Fibroblast of lung (primary cell): ENCODE measurements at places on chromosomes 5 and 9. TPM values are rescaled to one million over a fixed set of nuclear protein-coding genes. Genes with fewer than 3 reads are reported as not detected.

DNA sequence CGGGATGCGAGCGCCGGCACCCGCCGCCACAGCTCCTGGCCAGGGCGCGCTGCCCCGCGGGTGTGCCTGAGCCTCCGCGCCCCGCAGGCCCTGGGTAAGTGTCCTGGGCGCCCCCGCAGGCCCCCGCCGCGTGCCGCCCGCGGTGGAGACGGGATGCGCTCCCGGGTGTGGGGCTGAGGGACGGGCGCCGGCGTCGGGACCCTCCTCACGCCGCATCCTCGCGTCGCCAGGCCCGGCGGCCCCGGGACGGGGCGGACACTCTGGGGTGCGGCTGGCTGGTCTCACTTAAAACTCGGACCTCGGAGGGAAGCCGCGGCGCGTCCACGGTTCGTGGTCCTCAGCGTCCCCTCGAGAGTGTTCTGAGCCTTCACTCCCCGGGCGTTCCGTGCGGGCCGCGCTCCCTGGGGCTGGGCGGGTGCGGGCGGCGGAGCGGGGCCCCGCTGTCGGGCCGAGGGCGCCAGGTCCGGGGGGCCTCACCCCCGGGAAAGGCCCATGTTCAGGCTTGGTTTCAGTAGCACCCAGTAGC, 275 bp downstream of the AHRR start:
- no peaks in the 10 kb centered on the region for H3K27me3 ChIP-seq
- DNase-seq = no peak
- peak overlapping the region; percentile 62 for H3K27ac ChIP-seq

The AHRR gene
- 6.2 and 26.4 TPM in 2 replicates for total RNA-seq

The RASA1 gene
- 42.1 and 66.6 TPM in 2 replicates for total RNA-seq

DNA sequence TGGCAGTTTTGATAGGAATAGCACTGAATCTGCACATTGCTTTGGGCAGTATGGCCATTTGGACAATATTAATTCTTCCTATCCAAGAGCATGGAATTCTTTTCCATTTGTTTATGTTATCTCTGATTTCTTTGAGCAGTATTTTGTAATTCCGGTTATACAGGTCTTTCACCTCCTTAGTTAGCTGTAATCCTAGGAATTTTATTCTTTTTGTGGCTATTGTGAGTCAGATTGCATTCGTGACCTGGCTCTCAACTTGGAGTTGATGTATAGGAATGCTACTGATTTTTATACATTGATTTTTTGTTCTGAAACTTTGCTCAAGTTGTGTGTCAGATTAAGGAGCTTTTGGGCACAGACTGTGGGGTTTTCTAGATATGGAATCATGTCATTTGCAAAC, 24.0 kb downstream of the TMEM161B start:
- DNase-seq = peak; percentile 76
- no peaks in the 10 kb centered on the region for H3K4me1 ChIP-seq
- H3K27ac ChIP-seq = no peak overlapping the region
- H3K36me3 ChIP-seq = no peaks in the 10 kb centered on the region
- no peak overlapping the region for H3K4me3 ChIP-seq
- H3K27me3 ChIP-seq = no peaks in the 10 kb centered on the region

GRCh38 chr5:143400541-143401226, 2.8 kb downstream of the NR3C1 start:
- peak; percentile 55 for DNase-seq
- peak overlapping the region; percentile 100 for H3K4me3 ChIP-seq
- H3K27ac ChIP-seq = peak overlapping the region; percentile 90
- no peaks in the 10 kb centered on the region for H3K36me3 ChIP-seq
- H3K4me1 ChIP-seq = no peaks in the 10 kb centered on the region
- H3K27me3 ChIP-seq = no peaks in the 10 kb centered on the region

GRCh38 chr5:149466457-149466972, 84.7 kb downstream of the CSNK1A1 start:
- DNase-seq = peak; percentile 86
- H3K4me3 ChIP-seq = no peak overlapping the region
- H3K36me3 ChIP-seq = no peaks in the 10 kb centered on the region
- H3K4me1 ChIP-seq = peaks cover 20% of the 10 kb centered on the region
- H3K27ac ChIP-seq = peak overlapping the region; percentile 46

The XRCC4 gene
- 6.7 and 7.6 TPM in 2 replicates for total RNA-seq

- no peaks in the 10 kb centered on the region for H3K27me3 ChIP-seq
- H3K4me1 ChIP-seq = no peaks in the 10 kb centered on the region
- no peaks in the 10 kb centered on the region for H3K36me3 ChIP-seq
- no peak overlapping the region for H3K4me3 ChIP-seq
- DNase-seq = no peak
- no peak overlapping the region for H3K27ac ChIP-seq
Observed at GRCh38 chr9:123281659-123282350, 13.4 kb upstream of the STRBP start.

The SNX18 gene
- total RNA-seq = 91.7 and 109 TPM in 2 replicates

GRCh38 chr5:64980176-64980575, 211.4 kb downstream of the CWC27 start:
- H3K4me1 ChIP-seq = no peaks in the 10 kb centered on the region
- no peak overlapping the region for H3K4me3 ChIP-seq
- H3K27me3 ChIP-seq = no peaks in the 10 kb centered on the region
- DNase-seq = no peak
- H3K36me3 ChIP-seq = no peaks in the 10 kb centered on the region

The DAPK1 gene
- 15.5 and 18.5 TPM in 2 replicates for total RNA-seq

The TXNDC8 gene
- not detected in 2 replicates for total RNA-seq

The ENTREP1 gene
- under 0.01 TPM in 1 of 2 replicates, not detected in the other for total RNA-seq

DNA sequence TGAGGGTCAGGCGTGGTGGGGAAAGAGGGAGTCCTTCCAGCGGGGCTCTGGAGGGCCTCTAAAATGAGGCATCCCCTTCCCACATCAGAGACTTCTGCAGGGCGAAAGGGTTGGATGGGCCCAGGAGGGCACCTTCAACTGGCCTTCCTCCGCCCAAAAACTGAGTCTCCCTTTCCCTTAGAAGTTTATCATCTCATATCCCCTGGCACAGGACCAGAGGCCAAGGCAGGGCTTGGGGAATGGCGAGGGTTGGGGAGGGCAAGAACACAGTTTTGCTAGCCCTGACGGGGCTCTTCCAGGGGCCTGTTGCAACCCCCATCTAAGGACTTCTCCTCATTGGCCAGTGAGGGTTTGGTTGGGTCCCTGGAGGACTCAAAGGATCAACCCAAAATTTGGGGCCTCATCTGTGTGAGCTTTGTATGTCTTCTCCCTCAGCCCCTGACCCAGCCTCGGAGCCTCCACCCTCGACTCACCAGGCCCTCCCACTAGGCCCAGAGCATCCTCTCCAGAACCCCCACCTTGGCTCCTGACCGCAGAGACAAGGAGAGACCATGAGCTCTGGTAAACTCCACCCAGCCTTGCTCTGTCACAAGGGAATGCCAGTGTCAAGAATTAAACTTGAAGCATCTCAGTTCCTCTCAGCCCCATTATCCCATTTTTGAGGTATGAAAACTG, 24.1 kb downstream of the AQP7 start:
- DNase-seq = no peak
- no peaks in the 10 kb centered on the region for H3K4me1 ChIP-seq
- H3K27ac ChIP-seq = no peak overlapping the region
- H3K36me3 ChIP-seq = no peaks in the 10 kb centered on the region
- no peaks in the 10 kb centered on the region for H3K27me3 ChIP-seq

- peaks cover 1% of the 10 kb centered on the region for H3K36me3 ChIP-seq
- peaks cover 19% of the 10 kb centered on the region for H3K4me1 ChIP-seq
- DNase-seq = peak; percentile 99
Observed at GRCh38 chr9:93098236-93098946, 2.4 kb downstream of the CARD19 start.

- peak; percentile 10 for DNase-seq
- no peaks in the 10 kb centered on the region for H3K27me3 ChIP-seq
- H3K4me1 ChIP-seq = peaks cover 4% of the 10 kb centered on the region
- no peak overlapping the region for H3K27ac ChIP-seq
- no peaks in the 10 kb centered on the region for H3K36me3 ChIP-seq
Observed at GRCh38 chr5:81856948-81857928, 106.3 kb upstream of the SSBP2 start.

DNA sequence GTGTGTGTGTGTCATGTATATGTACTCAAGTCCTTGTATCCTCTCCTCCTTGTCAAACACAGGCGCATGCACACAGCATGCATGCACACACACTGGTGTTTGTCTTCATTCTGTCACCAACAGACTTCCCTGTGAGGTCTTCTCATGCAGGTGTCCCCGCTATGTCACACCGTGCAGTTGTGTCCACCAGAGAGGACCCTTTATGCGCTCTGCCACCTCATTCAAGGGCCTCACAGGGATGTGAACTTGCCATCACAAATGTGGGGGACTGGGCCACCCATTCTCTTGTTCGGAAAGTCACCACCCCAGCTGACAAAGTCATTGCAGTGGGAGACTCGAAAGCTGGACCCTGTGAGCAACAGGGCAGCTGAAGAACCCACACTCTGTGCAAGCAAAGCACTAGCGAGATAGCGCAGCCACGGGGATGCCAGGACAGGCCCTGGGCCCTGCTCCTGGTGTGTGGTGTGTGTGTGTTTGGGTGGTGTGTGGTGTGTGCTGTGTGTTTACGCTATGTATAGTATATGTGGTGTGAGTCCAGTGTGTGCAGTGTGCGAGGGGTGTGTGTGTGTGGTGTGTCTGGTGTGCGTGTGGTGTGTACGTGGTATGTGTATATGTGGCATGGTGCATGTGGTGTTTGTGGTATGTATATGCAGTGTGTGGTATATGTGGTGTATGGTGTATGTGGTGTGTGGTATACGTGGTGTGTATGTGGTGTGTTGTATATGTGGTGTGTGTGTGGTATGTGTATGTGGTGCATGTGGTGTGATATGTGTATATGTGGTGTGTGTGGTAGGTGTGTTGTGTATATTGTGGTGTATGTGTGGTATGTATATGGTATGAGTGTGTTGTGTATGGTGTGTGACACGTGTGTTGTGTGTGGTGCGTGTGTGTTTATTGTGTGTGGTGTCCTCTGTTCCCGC, 30.9 kb upstream of the NXNL2 start:
- H3K27ac ChIP-seq = no peak overlapping the region
- no peaks in the 10 kb centered on the region for H3K27me3 ChIP-seq
- DNase-seq = no peak
- no peaks in the 10 kb centered on the region for H3K36me3 ChIP-seq
- H3K4me1 ChIP-seq = no peaks in the 10 kb centered on the region
- H3K4me3 ChIP-seq = no peak overlapping the region
